ENCODE measurements at places on chromosomes 4 and X.
A peak's percentile ranks its signal among the peaks of the same experiment; 100 is the strongest.

DNA sequence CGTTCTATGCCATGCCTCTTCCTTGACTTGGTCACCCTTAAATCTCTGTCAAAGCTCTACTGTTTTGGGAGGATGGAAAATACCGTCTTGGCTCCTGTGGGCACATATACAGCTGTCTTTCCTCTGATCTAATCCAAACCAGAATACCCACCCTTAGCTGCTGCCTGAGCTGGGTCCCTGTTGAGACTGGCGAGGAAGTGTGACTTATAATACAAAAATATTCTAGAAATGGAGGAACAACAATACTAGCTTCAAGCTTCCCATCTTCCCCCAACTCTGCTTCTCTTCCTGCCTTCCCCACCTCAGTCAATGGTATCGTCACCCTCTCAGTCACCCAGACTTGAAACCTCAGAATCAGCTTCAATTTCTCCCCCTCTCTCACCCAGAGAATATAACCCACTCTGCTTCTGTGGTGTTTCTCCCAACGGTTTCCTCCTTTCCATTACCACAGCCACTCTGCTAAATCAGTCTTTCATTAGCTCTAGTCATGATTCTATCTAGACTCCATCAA is 599 bp upstream of the IL2RG start:
- DNase-seq = no peak

GRCh38 chrX:47523713-47524166 is 37.3 kb upstream of the ARAF start:
- no peak for DNase-seq

- DNase-seq = no peak
These were observed 605 bp upstream of the CDKL2 start for GRCh38 chr4:75630937-75631329.

- DNase-seq = no peak
These were observed 130.3 kb downstream of the ATP10D start for GRCh38 chr4:47615385-47615784.

GRCh38 chr4:1771555-1772305 is 21.4 kb upstream of the FGFR3 start:
- no peak for DNase-seq

GRCh38 chr4:47631161-47631560 is 146.1 kb downstream of the ATP10D start:
- no peak for DNase-seq

GRCh38 chrX:70169281-70169680 is 8.0 kb upstream of the DGAT2L6 start:
- DNase-seq = no peak

GRCh38 chr4:152942346-152942745 is 6.2 kb downstream of the FHDC1 start:
- no peak for DNase-seq

GRCh38 chr4:175536852-175537453 is 275.1 kb downstream of the GPM6A start:
- peak; percentile 20 for DNase-seq

DNA sequence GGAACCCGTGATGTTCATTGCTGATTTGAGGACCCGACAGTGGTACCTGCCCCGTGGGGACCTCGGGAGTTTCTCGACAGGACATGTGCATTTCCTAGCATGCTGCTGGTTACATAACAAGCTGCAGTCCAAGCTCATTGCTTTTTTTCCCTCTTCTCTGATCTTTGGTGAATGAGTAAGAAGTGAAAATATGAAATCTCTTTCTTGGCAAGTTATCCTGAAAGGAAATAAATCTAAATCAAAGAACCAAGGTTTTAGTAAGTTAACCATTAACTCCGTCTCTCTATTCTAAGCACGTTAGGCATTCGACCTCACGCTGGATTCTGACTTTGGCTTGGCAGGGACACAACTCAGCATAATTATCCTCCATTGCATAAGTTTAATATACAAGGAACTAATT is 86.6 kb downstream of the STK32B start:
- no peak for DNase-seq

GRCh38 chr4:35520059-35520458 is 724.3 kb downstream of the ARAP2 start:
- no peak for DNase-seq

DNA sequence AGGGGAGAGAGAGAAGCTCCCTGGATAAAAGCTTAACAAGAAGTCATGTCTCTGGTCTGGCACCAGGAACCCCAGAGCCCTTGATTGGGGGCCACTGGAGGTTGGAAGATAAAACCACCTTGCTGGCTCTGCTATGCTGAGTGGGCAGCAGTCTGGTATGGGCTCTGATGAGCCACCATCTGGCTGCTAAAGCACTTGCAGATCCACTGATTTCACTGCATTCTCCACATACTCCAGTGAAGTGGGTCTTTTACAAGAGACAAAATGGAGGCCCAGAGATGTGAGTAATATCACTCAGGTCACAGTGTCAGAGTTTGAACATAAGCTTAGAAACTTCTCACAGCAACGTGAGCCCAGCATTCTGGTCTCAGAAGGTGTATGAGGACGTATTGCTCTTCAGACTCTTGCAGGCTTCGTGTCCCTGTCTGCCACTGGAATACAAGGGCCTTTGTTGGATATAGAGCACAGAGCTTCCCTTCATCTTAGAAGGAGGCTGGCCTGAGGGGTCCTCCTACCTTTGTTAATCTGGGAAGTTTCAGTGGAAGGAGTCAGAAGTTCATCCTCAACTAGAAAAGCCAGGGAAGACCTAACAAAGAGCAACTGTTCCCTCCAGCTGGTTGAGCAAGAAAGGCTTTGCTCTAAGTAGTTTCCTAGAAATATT is 11.8 kb downstream of the CLDN2 start:
- DNase-seq = no peak

DNA sequence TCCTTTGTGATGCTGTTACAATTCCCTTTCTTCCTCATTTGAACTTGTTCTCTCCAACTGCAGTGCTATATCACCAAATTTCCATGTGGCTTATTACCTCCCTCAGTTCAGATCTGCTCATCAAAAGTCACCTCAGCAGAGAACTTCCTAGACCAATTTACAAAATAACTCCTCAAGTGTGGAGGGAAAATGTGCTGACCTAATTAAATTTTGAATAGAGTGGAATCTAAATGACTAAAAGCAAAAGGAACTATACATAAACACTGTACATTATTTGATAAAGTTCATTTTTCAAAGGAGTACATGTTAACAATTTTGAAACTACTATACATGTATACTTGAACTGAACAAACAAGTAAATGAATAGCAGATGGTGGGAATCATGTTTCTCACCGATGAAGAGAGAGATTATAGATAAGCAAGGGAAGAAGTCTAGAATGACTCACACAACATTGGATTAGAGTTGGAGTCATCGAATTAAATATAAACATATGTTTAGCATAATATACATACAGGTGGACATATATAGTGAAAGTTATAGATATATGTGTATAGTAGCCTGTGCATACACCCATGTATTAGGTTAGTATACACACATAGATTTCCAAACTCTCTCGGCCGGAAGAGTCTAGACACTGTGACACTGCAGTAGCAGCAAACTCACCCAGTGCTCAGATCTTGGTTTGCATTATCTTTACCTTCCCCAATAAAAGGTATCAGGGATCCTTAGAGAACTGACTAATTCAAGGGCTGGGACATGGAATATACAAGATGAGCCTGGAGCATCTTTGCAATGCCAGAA is 318.7 kb downstream of the PCDH18 start:
- DNase-seq = no peak

DNA sequence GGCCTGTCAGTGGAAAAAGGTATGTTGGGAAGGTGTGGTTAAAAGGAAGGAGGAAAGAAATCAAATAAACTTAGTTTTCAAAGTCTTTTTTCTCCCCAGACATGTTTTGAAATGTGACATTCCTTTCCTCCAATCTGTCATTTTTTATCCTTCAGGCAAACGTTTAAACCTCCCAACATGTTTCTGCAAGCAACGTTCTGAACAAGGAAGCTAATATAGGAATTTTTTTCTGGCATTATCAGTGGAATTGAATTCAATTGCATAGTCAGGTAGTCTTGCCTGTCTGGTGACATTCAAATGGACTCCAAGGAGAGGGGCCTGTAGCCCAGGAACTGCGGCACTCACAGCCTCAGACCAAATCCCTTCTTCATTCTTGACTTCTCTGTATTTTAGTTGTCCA is 30.0 kb upstream of the RASSF6 start:
- no peak for DNase-seq

DNA sequence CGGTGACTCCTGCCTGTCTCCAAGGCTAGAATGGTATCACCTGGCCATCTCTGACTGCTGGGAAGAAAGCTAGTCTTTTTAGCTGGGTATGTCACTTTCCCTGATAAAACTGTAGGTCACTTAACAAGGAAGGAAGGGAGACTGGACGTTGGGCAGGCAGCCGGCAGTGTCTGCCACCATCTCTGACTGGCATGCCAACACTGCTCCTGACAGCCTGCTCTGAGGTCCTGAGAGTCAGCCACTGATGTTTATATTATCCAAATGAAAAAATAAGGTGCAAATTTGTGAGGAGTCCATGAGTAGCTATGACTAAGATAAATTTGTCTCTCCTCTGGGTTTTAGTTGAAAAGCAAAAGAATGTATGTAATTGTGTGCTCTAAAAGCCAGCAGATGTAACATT is 77.2 kb downstream of the SNX25 start:
- DNase-seq = no peak

GRCh38 chrX:125210146-125210545 is 109.5 kb upstream of the TEX13C start:
- DNase-seq = no peak

GRCh38 chr4:138393886-138394610 is 151.9 kb upstream of the SLC7A11 start:
- peak; percentile 34 for DNase-seq

- no peak for DNase-seq
These were observed 686.5 kb downstream of the GABRG1 start for GRCh38 chr4:45437381-45437780.

All from NCI-H2029 (cell line).